NK-92 treated with Interleukin-12 subunit alpha and Interleukin-12 subunit beta, amount 100 ng/mL, for 24 hours (cell line): ENCODE measurements at places on chromosomes 2 and 18.

- DNase-seq: no peak
Measured at GRCh38 chr18:3111523-3112240, 98.7 kb upstream of the LPIN2 start.

DNA sequence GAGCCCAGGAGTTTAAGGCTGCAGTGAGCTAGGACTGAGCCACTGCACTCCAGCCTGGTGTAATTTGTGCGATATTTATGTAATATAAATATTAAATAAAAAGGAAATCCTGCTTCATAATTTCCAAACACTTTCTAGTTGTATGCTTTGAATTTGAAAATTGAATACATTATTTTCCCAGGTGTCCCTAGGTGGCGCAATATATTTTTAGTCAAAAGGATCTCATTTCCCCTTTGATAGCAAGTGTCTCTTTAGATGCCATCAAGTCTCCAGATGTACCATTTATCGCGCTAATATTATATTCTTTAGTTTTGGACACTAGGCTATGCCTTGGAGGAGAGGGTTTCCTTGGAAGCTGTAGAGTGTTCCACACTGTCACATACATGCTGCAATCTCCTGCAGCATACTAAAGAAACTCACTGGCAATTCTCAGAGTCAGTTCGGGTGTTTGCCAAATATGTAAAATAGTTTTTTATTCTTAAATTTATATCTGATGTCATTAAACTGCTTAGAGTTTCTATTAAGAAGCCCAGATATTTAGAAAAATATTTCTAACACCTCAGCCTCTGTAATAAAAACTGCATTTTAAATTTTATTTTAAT lies 5.6 kb upstream of the WDR7 start:
- DNase-seq: no peak

- no peak for DNase-seq
Measured at GRCh38 chr2:239290618-239291474, 110.0 kb downstream of the HDAC4 start.

DNA sequence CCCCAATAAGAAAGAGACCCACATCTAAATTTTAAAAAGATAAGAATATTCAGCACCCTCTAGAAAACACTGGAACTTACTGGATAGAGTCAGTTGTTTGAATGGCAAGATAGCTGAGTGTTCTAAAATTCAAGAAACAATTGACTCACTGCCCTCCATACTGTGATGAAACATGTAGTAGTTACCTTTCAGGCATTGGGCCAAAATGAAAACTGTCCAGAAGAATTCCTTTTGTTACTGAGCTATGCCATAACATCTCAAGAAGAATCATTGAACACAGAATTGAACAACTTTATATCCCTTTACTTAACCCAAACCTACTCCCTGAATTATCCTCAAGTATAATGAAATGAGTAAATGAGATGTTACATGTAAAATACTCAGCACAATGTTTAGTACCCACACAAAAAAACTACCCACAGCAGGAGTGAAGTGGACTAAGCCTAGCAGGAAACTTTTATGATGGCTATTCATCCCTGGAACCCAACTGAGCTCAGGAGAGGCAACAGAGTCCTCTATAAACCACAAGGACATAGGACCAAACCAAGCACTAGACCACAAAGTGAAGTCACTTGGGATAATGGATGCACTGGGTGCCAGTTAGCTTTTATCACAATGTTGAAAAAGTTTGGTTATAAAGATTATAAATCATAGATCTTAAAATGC lies 32.7 kb downstream of the RBM43 start:
- no peak for DNase-seq

DNA sequence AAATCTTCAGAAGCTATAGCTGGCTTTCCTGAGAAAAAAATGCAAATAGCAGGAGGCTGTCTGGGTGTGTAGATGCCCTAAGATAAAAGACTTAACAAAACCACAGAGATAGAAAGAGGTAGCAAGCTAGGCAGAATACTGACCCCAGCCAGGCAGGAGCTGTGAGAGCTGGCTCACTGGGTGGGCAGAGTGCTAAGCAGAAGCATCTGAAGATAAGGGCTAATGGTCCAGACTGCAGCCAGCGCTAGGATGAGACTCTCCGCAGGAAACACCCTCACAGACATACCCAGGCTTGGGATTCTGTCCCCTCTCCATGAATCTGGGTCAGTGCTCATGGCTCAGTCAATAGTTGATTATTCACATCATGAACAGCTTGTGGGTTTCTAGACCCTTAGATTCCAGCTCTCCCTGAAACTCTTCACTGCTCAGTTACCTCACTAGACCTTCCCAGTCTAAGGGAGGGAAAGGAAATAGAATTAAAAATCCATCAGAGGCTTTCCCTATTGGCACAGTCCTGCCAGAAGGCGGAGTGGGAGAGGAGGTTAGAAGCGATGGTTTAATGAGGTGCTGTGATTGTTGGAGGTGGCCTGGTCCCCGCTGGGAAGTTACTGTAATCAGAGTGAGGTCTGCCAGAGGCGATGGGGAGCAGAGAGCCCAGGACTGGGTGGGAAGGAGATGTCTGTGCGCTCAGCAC lies 21.4 kb upstream of the CCBE1 start:
- no peak for DNase-seq

- no peak for DNase-seq
Measured at GRCh38 chr2:19669126-19669525, 232.7 kb downstream of the TTC32 start.

- no peak for DNase-seq
Measured at GRCh38 chr2:209468846-209469245, 45.0 kb downstream of the MAP2 start.

- no peak for DNase-seq
Measured at GRCh38 chr18:55529581-55529980, 58.4 kb downstream of the TCF4 start.

GRCh38 chr2:714005-714741 lies 37.0 kb upstream of the TMEM18 start:
- no peak for DNase-seq

GRCh38 chr18:36191286-36191685 lies 4.0 kb downstream of the MOCOS start:
- DNase-seq: no peak

DNA sequence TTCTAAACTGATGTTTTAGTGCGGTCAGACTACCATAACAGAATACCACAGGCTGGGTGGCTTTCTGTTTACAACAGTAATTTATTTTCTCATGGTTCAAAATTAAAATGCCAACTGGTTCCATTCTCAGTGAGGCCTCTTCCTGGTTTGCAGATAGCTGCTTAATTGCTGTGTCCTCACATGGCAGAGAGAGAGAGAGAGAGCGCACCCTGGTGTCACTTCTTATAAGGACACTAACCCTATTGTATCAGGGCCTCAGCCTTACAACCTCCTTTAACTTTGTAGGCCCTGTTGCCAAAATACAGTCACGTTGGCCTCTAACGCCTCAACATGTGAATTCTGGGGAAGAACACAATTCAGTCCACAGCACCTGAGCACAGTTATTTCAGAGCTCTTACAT lies 37.5 kb upstream of the ZNF385B start:
- DNase-seq: no peak

DNA sequence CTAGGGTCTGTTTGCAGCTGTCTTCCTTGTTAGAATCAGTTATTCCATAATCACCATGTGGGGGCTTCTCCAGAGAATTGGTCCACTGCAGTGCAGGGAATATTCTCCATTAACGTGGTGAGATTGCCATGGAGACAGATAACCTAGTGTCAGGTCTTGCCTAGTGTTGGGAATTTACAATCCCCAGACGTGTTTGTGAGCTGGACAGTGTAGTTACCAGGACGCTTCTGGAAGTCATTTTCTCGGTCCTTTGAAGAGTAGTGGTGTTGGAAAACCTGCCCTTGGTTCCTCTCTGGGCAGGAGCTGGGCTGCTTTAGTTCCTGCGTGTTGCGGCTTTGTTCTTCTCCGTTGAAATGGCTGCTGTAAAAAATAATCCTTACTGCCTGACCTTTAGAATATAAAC lies 68.8 kb upstream of the LYPD6B start:
- no peak for DNase-seq

DNA sequence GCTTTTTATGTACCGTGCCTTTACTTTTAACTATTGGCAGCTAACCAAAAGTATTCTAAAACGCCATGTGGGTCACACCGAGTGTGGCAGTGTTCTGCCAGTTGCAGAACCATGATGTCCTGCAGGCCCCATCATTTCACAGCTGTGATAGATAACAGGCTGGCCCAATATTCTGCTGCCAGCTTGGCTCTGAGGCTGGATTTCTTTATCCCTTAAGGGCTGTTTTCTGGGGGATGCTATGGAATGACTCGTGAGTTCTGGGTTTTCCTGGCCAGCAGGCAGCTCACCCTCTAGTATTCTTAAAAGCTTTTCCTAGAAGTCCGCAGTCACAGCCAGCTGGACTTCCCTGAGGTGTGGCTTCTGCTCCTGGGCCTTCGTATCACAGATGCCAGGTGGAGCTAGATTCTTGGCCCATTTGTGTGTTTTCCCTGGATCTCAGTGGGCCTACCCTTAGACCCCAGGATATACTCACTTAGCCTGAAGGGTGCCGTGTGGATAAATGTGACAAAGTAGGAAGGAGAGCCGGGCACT lies 41.0 kb downstream of the FHOD3 start:
- no peak for DNase-seq

- no peak for DNase-seq
Measured at GRCh38 chr2:179446476-179447141, 182.0 kb upstream of the SESTD1 start.

DNA sequence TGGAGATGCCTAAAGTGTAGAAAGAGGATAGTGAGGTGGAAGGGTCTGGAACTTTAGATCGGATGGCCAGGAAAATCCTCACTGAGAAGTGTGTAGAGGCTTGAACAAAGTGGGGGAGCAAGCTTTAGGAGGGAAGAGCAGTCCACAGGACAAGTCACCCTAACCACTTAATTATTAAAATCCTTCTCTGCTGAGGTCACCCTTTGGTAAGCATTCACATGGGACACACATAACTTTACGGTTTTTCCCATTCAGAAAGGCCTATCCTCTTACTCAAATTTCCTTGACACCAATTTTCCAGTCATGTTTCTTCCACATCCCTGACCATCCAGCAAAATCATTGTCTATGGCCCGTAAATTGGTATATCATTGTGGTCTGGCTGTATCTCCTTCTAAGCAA lies 31.0 kb upstream of the ZEB2 start:
- DNase-seq: no peak

GRCh38 chr2:71690876-71691475 lies 237.6 kb downstream of the DYSF start:
- DNase-seq: no peak

GRCh38 chr2:1556776-1557466 lies 143.7 kb downstream of the TPO start:
- DNase-seq: no peak

GRCh38 chr2:191676790-191677645 lies 918 bp upstream of the NABP1 start:
- DNase-seq: no peak
